Activated naive CD4-positive, alpha-beta T cell treated with anti-CD3 and anti-CD28 coated beads, Interleukin-2, amount 50 U/mL, for 72 hours (primary cell): ENCODE measurements at places on chromosomes 3 and 15.

DNA sequence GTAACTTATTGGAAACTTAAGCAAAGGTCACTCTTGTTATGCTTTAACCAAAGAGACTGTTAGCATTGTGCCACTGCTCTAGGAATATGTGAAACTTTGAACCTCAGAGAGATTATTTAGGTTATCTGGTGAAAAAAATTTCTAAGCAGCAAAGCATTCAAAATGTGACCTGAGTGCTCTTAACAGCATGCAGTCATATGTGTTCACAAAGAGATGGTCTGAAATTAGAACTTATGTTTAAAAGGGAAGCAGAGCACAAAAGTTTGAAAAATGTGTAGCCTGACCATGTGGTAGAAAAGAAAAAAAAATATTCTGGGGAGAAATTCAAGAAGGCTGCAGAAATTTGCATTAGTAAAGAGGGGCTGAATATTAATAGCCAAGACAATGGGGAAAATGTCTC, 420.2 kb upstream of the CADM2 start:
- no peak for DNase-seq

DNA sequence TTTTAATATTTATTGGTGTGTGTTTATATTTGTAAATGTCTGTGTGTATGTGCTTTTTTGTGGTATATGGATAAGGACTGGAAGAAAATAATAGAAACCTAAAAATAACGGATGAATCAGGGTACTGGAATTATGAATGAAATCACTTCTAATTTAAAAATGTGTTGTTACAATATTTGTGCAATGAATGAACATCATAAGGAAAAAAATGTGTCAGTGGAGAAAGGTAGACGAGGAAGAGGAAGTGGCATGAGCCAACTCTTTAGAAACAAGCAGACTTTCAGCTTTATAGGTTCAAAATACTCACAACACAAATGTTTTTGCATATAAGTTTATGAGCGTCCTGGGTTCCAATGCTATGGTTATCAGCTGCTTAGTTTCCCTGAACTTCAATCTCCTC, 59.4 kb downstream of the SOX2 start:
- DNase-seq = no peak

- DNase-seq = peak; percentile 83
These were observed 2.8 kb downstream of the HEMK1 start for GRCh38 chr3:50572158-50572557.

DNA sequence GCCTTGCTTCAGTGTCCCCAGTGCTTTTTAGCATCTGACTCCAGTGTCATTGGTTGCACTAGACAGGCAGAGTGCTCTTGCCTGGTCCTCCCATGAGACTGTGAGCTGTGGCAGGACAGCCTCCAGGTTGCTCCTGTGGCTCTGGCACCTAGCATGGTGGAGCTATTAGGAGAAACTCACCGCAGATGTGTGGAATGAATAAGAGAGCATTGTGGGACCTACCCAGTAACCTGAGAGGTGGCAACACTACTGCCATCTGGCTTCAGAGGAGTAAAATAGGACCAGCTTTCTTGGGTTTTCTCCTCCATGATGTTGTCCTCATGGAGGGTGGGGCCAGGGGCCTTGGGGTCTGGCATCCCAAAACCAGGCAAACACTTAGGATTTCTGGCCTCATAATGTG, 183.6 kb downstream of the EPHB1 start:
- DNase-seq = no peak
